ENCODE measurements at places on chromosomes 16 and 17.

DNA sequence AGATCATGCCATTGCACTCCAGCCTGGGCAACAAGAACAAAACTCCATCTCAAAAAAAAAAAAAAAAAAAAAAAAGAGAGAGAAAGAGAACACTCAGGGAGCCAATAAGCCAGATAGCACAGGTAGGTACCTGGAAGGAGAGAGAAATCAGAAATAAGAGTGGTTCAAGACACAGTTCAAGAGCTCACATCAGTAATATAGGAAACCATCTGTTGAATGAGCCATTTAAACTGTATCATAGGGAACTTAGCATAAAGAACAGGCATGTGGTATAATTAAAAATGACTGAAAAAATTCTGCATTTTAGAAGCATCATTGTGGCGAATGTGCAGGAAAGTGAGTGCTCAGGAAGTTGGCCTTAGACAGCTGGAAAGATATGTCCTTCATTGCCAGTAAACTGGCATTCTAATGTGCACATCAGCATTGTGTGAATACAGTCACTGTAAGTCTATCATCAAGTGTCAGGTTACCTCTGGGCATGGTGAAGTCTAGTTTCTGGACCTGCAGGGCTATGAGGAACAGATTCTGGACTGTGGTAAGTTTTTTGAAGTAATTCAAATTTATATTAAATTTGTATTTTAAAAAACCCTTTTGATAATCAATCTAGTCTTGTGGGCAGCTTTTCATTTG, 20.4 kb downstream of the KRT12 start:
- DNase-seq, result no peak

DNA sequence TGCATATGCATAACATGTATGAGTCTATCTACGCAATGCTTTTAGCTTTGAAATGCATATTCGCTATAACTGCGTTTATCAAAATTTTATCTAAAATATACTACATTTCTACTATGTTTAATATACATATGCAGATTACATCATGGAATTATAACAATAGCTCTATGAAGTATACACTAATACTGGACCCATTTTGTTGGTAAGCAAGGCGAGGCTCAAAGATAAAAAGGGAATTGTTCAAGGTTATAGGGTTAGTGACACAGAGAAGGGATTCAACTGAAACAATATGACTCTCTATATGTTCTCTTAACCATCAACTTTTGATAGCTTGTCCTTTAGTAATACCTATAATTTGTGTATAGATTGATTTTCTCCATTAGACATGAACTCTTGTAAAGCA, 60.9 kb upstream of the SMIM36 start:
- DNase-seq, result no peak

DNA sequence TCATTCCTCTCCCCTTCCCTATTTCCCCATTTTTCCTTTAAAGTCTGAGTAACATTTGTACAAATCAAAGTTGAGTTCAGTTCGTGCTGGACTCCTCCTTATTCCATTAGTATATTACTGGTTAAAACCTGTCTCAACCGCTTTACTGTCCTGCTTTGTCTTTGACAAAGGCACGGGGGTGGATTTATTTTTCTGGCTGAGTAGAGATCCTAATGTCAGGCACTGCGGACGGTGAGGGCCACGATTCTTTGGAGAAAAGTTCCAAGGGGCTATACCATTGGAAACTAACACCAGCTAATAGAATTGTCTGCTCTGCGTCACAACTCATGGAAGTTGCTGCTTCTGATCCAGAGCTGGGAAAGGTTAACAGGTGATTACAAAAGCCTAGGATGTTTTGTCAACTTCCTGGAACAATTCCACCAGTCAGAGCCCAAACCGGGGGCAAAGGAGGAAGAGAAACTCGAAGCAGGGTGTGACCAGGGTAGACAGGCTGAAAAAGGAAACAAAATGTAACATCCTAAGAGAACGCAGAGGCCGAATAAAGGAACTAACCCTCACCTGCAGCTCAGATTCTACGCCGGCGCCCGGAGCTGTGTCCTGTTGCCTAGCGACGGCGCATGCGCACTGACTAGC, 12.4 kb downstream of the TAT start:
- DNase-seq, result peak; percentile 93

DNA sequence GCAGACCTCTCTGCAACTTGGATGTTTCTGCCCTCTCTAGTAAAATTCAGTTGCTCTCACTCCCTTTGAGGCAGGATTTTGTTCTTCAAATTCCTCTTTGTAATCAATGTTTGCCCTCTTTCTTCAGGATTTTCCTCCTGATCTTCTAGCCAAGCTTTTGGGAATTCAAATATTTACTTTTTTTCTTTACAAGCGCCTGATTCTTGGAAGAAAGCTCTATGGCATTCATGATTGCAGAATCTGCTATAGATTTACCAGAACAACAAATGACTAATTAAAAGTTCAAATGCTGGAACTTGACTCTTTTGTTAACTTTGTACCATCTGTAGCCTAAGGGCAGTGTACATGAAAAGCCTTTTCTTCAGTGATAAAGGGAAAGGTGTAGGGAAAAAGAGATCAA, 63.7 kb upstream of the SHISA6 start:
- no peak for DNase-seq

GRCh38 chr17:19713462-19713861, 2.9 kb downstream of the SLC47A2 start:
- DNase-seq, result peak; percentile 18

GRCh38 chr17:74561586-74561985, 5.7 kb downstream of the CD300H start:
- no peak for DNase-seq

- no peak for DNase-seq
These were observed 88.6 kb downstream of the RPTOR start for GRCh38 chr17:80633207-80633606.

DNA sequence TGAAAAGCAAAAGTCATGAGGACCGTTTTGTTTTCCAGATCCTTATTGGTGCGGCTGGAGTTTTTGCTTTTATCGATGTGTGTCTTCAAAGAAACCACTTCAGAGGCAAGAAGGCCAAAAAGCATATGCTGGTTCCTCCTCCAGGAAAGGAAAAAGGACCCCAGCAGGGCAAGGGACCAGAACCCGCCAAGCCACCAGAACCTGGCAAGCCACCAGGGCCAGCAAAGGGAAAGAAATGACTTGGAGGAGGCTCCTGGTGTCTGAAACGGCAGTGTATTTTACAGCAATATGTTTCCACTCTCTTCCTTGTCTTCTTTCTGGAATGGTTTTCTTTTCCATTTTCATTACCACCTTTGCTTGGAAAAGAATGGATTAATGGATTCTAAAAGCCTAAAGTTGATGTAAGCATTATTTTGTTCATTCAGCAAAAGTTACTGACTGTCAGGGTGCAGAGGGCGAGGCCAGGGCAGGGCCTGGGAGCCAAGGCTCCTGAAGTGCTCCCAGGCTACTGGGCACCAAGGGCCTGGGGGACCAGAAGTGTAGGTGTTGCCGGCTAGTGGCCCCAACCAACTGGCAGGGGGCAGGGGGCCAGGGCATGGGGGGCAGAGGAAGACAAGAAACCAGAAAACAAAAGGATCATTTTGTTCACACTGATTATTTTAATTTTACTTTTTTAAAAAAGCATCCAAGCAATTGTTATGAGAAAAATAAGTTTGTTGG, 8.8 kb downstream of the CMTM2 start:
- no peak for DNase-seq

DNA sequence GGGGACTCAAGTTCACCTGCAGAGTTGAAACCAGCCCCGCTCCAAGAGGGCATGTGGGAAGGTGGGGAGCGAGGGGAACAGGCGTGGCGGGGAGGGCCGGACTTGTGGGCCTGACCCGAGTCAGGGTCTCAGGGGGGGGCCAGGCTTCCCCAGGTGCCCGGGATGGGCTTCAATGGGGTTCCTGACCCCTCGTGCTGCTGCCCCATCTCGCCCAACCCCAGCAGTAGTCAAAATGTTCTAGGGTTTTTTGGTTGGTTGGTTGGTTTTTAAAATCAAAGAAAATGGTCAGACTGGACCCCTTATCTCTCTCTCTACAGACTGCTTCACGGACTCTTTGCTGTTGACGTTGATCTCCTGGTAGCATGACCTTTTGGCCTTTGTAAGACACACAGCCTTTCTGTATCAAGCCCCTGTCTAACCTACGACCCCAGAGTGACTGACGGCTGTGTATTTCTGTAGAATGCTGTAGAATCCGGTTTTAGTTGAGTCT, 69.5 kb downstream of the AMFR start:
- no peak for DNase-seq

- DNase-seq, result no peak
These were observed 192.9 kb downstream of the CCDC182 start for GRCh38 chr17:57552114-57552624.

GRCh38 chr16:9199311-9199710, 107.9 kb downstream of the HAPSTR1 start:
- no peak for DNase-seq

DNA sequence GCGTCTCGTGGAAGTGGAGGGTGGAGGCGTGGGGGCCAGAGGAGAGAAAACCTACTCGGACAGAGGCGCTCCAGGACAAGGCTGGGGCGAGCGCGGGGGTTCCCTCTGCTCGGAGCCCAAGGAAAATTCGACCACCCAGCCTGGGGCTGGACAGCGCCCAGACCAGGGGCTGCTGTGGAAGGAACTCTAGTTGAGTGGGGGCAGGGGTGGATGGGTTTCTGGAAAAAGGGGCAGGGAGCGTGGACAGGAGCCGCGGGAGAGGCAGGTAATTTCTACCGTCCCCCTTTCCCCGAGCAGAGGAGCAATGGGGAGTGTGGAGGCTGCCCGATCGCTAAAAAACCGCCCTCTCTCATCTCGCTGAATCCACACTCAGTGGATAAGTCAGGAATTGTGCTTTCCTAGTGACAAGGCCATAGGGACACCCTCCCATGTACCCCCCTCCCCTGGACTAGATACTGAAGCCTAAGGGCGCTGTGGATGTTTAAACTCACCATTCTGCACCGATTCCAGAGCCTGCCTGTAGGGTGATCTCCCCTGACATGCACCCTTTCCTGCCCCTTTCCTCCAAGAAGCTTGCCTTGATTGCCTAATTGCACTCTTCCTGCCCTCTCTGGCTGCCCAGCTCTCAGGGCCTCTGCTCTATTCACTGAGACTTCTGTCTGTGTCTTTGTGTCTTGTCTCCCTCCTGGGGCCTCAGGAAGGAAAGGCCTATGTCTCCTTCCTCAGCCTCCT, 90.7 kb upstream of the TMEM97 start:
- DNase-seq, result no peak
